CD4-positive, alpha-beta T cell (primary cell): ENCODE measurements at places on chromosomes 1 and 21. TPM values are rescaled to one million over a fixed set of nuclear protein-coding genes. Genes with fewer than 3 reads are reported as not detected.
A peak's percentile ranks its signal among the peaks of the same experiment; 100 is the strongest.

GRCh38 chr1:92118826-92119225, 38.7 kb downstream of the BTBD8 start:
- no peak overlapping the region for H3K4me3 ChIP-seq
- no peaks in the 10 kb centered on the region for H3K27me3 ChIP-seq
- H3K36me3 ChIP-seq = no peaks in the 10 kb centered on the region
- no peak for DNase-seq
- H3K27ac ChIP-seq = no peak overlapping the region

- no peak for DNase-seq
- peak overlapping the region; percentile 98 for H3K4me3 ChIP-seq
- no peaks in the 10 kb centered on the region for H3K27me3 ChIP-seq
- H3K36me3 ChIP-seq = peaks cover 45% of the 10 kb centered on the region
- peaks cover 42% of the 10 kb centered on the region for H3K4me1 ChIP-seq
These were observed 701 bp upstream of the MUTYH start for GRCh38 chr1:45340816-45341466.

DNA sequence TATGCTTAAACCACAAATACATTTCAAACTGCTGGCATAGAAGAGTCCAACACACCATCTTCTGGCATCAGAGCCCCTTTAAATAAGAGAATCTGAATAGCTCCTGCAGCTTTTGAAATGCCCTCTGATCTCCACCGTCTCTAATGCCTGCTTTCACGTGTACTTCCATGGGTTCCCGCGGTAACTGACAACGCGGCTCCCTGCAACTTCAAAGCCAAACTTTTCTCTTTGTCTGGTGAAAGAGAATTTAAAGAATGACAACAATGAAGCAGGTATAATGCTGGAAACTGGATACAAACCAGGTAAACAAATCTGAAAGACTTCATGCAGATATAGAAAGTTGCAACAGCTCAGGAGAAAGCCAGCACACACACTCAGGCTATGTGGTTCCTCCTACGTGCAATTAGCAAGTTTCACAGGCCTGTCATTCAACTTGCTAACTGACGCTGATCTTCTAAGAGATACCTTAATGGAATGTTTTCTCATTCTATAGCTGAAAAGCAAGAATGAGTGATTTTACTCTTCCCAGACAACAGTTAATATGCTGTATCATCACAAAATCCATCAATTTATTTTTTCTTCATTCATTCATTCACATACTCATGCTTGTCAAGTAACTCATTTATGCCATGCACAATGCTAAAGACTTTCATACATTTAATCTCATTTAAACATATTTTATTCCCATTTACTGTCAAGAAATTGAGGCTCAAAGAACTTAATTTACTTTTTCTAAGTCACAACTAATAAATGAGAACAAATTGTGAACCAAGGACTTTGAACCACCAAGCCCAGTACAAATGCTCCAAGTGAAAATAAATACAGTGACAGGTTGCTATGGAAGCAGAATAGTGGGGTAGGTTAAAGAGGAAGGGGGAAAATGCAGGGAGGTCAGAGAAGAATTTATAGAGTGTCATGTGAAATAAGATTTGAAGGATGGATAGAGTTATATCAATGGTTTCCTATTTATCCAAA, 202.7 kb upstream of the SNX7 start:
- H3K27me3 ChIP-seq = no peaks in the 10 kb centered on the region
- DNase-seq = no peak
- no peaks in the 10 kb centered on the region for H3K36me3 ChIP-seq
- no peak overlapping the region for H3K4me3 ChIP-seq
- no peak overlapping the region for H3K27ac ChIP-seq

DNA sequence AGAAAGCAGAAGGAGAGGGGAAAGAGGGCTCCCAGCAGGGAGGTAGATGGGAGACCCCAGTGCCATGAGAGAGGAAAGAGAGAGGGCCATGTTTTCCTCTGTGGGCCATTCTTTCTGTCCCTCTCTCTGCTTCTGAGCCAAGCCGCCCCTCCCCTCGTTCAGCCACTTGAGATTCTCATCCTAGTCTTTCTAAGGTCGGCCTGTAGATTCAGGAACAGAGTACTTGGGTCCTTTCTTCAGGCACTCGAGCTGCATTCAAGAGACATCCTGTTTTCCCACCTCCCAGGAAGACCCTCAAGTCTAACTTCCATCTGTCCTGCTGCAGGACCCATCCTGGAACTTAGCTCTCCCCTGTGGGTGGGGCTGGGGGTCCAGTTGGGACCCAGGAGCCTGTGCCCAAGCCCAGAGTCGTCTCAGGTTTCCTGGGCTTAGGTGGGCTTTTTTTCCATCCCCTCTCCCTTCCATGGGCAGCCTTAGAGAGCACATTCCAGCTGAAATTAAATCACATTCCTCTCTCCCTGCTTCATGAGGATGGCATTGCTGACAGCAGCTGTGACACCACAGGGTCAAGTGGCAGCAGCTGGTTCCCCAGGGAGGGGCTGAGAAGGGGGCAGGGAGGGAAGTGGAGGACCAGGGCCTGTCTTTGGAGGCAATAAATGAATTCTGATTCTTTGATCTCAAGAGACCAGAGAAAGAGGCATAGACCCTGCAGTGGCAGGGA, 13.0 kb downstream of the NES start:
- no peaks in the 10 kb centered on the region for H3K36me3 ChIP-seq
- no peaks in the 10 kb centered on the region for H3K27me3 ChIP-seq
- H3K27ac ChIP-seq = no peak overlapping the region
- no peak overlapping the region for H3K4me3 ChIP-seq

- H3K4me3 ChIP-seq = peak within 1 kb of the TSS; percentile 55
- peak; percentile 67 for DNase-seq
- no peaks in the 10 kb centered on the region for H3K36me3 ChIP-seq
- H3K27ac ChIP-seq = peak within 1 kb of the TSS; percentile 75
- no peaks in the 10 kb centered on the region for H3K27me3 ChIP-seq
- H3K4me1 ChIP-seq = peaks cover 38% of the 10 kb centered on the region
These were observed at the start of gene PTPN22 for GRCh38 chr1:113871597-113872113. Gene PTPN22 (minus strand): TSS chr1:113871712.

- H3K27me3 ChIP-seq = no peaks in the 10 kb centered on the region
These were observed 70.6 kb downstream of the ALPL start for GRCh38 chr1:21579791-21580190.

GRCh38 chr1:226949401-226949800, 9.3 kb downstream of the COQ8A start:
- peaks cover 2% of the 10 kb centered on the region for H3K36me3 ChIP-seq
- no peaks in the 10 kb centered on the region for H3K27me3 ChIP-seq
- no peak overlapping the region for H3K4me3 ChIP-seq
- H3K27ac ChIP-seq = no peak overlapping the region
- peaks cover 14% of the 10 kb centered on the region for H3K4me1 ChIP-seq

DNA sequence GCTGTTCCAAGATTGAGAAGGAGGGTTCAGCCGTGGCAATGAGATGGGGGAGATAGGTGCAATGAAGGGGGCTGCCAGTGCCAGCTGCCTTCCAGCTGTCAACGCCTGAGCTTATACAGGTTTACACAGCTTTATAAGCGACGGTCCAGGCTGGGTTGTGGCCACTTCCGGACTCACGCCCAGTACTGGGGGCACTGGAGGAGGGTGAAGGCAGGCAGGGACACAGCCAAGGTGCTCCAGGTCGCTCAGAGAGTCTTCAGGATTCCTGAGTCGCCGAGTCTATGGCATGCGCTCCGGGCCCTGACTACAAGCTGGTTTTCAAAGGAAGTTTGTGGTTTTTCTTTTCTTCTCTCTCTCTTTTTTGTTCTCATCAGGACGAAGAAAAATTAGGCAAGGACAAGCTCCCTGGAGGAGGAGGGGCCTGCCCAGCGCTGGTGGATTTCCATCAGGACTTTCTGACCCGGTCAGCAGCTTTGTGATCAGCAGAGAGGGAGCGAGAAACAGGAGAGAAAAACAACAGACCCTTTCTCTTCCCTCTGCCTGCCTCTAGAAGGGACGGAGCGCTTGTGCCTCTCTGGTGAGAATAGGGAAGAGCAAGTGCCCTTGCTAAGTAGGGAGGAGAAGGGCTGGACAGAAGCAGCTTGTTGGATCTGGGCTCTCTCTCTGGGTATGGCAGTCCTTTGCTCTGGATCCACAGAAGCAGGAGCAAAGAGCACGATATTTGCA, at the start of gene MINDY1:
TSS of gene MINDY1 (minus strand) at position 576 of the 726 bp plus-strand sequence. CDS start 4,285 bp downstream, outside the sequence.
- H3K27ac ChIP-seq = peak within 1 kb of the TSS; percentile 98
- no peak for DNase-seq
- peaks cover 91% of the 10 kb centered on the region for H3K4me1 ChIP-seq
- no peaks in the 10 kb centered on the region for H3K27me3 ChIP-seq

DNA sequence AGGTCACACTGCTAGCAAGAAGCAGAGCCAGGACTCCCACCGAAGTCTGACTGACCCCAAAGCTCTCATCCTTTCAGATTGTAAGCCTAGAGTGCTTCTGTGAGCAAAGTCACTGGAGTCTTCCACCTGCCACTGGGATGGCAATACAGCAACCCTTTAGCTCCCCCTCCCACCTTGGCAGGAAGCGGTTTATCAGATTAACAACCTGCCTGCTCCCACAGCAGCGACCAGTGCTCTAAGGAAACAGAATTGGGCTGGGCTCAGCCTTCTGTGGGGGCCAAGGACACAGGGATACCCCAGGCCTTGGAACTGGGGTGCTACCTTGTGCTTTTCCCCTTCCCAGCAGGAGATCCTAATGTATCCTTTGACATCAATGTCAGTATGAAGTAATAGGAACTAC, 76.0 kb downstream of the GFI1 start:
- peak; percentile 74 for DNase-seq
- H3K27ac ChIP-seq = peak overlapping the region; percentile 34
- no peak overlapping the region for H3K4me3 ChIP-seq
- H3K27me3 ChIP-seq = no peaks in the 10 kb centered on the region
- peaks cover 32% of the 10 kb centered on the region for H3K4me1 ChIP-seq

- no peak for DNase-seq
- no peaks in the 10 kb centered on the region for H3K27me3 ChIP-seq
These were observed 12.9 kb downstream of the PTAFR start for GRCh38 chr1:28163496-28164161.

GRCh38 chr1:9181990-9182783, 52.4 kb upstream of the H6PD start:
- H3K36me3 ChIP-seq = no peaks in the 10 kb centered on the region
- no peak for DNase-seq
- H3K27ac ChIP-seq = no peak overlapping the region
- H3K4me3 ChIP-seq = peak overlapping the region; percentile 32

DNA sequence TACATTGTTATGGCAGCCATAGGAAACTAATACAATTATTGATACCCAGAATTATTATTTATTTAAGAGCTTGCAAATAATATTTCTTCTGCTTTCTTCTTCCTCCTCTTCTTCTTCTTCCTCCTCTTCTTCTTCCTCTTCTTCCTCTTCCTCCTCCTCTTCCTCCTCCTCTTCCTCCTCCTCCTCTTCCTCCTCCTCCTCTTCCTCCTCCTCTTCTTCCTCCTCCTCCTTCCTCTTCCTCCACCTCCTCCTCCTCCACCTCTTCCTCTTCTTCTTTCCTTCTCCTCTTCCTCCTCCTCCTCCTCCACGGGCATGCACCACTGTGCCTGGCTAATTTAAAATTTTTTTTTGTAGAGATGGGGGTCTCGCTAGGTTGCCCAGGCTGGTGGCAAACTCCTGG, 95.6 kb upstream of the BCAR3 start:
- no peaks in the 10 kb centered on the region for H3K36me3 ChIP-seq
- H3K4me3 ChIP-seq = no peak overlapping the region
- no peak for DNase-seq
- H3K4me1 ChIP-seq = no peaks in the 10 kb centered on the region
- H3K27ac ChIP-seq = no peak overlapping the region

- no peak for DNase-seq
- no peaks in the 10 kb centered on the region for H3K4me1 ChIP-seq
- H3K36me3 ChIP-seq = no peaks in the 10 kb centered on the region
- H3K27ac ChIP-seq = no peak overlapping the region
- no peaks in the 10 kb centered on the region for H3K27me3 ChIP-seq
These were observed 431.4 kb downstream of the NEGR1 start for GRCh38 chr1:71850936-71851335.

GRCh38 chr1:46148318-46148717, 15.9 kb upstream of the PIK3R3 start:
- H3K36me3 ChIP-seq = no peaks in the 10 kb centered on the region
- H3K27ac ChIP-seq = no peak overlapping the region
- DNase-seq = no peak
- no peak overlapping the region for H3K4me3 ChIP-seq

DNA sequence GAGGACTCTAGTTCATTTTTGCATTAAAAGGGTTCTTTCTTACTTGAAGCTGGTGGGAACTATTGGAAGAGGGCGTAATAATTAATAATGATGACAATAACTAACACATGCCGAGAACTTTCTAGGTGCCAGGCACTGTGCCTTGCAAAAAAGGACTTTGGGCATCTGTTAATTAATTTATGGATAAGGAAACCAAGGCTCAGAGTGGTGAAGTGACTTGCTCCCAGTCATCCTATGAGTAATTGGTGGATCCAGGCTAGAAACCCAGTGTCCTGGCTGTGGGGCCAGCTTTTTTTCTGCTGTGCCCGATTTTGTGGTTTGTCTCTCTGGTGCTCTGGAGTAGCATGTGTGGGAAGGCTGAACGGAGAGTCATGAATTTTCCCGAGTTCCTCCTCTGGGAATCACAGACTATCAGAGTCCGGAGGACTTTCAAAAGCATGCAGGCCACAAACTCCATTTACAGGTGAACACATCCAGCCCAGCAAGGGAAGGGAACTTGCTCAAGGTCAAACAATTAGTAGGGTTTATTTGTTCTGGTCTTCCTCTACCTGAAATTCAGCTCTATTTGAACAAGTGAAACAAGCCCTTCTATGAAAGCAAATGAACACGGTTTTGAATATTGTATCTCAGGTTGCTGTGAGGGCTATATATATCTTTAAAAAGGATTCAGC, 23.4 kb downstream of the ROR1 start:
- H3K4me3 ChIP-seq = no peak overlapping the region
- H3K27ac ChIP-seq = no peak overlapping the region
- H3K27me3 ChIP-seq = no peaks in the 10 kb centered on the region

- no peak for DNase-seq
- peaks cover 40% of the 10 kb centered on the region for H3K27me3 ChIP-seq
- H3K4me1 ChIP-seq = no peaks in the 10 kb centered on the region
- no peak overlapping the region for H3K4me3 ChIP-seq
These were observed 5.5 kb downstream of the NKAIN1 start for GRCh38 chr1:31234123-31234708.

GRCh38 chr1:212794561-212795014, 2.9 kb downstream of the TATDN3 start:
- peaks cover 31% of the 10 kb centered on the region for H3K36me3 ChIP-seq
- no peaks in the 10 kb centered on the region for H3K27me3 ChIP-seq
- no peak for DNase-seq
- peak overlapping the region; percentile 12 for H3K27ac ChIP-seq
- no peak overlapping the region for H3K4me3 ChIP-seq

- no peak overlapping the region for H3K27ac ChIP-seq
- no peak for DNase-seq
- H3K36me3 ChIP-seq = no peaks in the 10 kb centered on the region
- H3K27me3 ChIP-seq = no peaks in the 10 kb centered on the region
These were observed 11.6 kb upstream of the ETS2 start for GRCh38 chr21:38793926-38794713.

Gene BMP8B
- total RNA-seq = not detected

Gene ALX3
- total RNA-seq = not detected

Gene GDAP2
- 18.9 TPM for total RNA-seq

Gene SPRR1B
- total RNA-seq = not detected

Gene LCE1A
- total RNA-seq = not detected

Gene SERBP1
- 128 TPM for total RNA-seq

Gene PLD5
- not detected for total RNA-seq

Gene OR6N1
- not detected for total RNA-seq

Gene LMX1A
- not detected for total RNA-seq

Gene HJV
- not detected for total RNA-seq

Gene SAMSN1
- total RNA-seq = 51.3 TPM

Gene SYNC
- total RNA-seq = not detected

Gene GUCA2B
- total RNA-seq = not detected

Gene CFAP57
- not detected for total RNA-seq
